ENCODE measurements at places on chromosomes 11 and 22.
A peak's percentile ranks its signal among the peaks of the same experiment; 100 is the strongest.

GRCh38 chr11:102806296-102806695 is 8.3 kb upstream of the MMP1 start:
- DNase-seq: no peak

- no peak for DNase-seq
These were observed 34.5 kb upstream of the TH start for GRCh38 chr11:2205981-2206690.

- no peak for DNase-seq
These were observed 158.8 kb downstream of the MPPED1 start for GRCh38 chr22:43570531-43571165.

DNA sequence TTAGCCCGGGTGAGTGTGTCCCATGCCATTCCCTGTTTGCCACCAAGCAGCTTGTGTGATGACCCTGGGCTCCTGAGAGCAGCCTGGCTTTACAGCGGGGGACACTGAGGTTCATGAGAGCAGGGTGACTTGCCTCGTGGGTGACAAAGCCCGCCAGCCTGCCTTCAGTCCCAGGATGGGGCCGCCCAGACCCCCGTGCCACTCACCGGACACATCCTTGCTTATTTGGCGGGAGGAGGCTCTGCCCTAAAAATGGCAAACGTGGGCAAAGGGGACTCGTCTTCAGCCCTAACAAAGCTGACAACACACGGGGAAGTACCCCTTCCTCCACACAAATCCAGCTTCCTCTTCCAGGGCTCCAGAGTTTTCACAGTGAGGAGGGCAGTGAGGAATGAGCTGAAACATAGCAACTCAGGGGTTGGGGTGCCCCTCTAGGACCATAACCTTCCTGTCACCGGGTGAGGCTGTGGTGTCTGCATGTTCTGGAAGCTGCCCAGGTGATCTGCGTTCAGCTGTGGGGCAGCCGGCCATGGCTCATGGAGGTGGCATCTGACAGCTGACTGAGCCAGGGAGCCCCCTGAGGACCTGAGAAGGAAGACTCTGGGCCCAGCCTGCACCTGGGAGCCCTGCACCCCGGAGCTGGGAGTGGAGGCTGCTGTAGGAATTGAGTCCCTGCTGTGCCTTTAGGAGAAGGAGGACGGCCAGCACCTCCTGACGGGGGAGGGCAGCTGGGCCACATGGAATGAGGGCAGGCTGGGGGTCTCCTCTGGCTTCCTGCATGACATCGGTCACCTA is 16.7 kb downstream of the RIBC2 start:
- no peak for DNase-seq

DNA sequence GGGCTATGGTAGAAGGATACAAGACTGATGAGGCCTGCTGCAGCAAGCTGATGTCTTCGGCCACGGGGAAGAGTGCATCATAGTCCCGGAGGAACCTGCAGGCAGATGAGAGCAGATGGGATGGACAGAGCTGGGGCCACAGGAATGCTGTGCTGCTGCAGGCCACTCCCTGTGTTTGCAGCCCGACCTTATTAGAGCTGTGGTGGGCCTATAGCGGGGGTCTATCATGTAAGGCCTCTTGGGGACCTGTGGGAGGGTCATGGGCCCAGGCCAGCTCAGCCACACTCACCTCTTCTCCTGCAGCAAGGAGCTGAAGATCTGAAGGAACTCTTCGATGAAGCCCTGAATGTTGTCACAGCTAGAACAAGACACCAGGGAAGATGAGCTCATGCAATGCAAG is 31.9 kb downstream of the ASCC2 start:
- DNase-seq: no peak

GRCh38 chr11:121349790-121350189 is 57.2 kb downstream of the SC5D start:
- DNase-seq: no peak

- no peak for DNase-seq
These were observed 726.6 kb upstream of the ARHGAP42 start for GRCh38 chr11:99960536-99960935.

DNA sequence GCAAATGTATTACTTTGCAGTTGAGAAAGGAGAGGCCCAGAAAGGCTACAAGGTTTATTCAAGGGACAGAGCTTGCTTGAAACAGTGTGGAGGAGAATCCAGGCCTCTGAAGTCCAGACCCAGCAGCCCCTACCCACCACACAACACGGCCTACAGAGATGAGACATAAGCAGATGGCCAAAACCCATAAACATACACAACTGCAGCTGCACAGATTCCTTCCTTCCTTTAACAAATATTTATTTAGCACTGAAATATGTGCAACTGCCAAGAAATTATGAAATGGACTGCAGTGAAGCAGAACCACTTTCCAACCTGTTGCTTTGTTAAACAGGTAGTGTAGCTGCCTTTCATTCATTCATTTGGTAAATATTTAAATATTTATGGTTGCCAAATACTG is 122.3 kb downstream of the SPATA19 start:
- DNase-seq: no peak

GRCh38 chr11:112793416-112793815 is 167.8 kb upstream of the NCAM1 start:
- peak; percentile 17 for DNase-seq

DNA sequence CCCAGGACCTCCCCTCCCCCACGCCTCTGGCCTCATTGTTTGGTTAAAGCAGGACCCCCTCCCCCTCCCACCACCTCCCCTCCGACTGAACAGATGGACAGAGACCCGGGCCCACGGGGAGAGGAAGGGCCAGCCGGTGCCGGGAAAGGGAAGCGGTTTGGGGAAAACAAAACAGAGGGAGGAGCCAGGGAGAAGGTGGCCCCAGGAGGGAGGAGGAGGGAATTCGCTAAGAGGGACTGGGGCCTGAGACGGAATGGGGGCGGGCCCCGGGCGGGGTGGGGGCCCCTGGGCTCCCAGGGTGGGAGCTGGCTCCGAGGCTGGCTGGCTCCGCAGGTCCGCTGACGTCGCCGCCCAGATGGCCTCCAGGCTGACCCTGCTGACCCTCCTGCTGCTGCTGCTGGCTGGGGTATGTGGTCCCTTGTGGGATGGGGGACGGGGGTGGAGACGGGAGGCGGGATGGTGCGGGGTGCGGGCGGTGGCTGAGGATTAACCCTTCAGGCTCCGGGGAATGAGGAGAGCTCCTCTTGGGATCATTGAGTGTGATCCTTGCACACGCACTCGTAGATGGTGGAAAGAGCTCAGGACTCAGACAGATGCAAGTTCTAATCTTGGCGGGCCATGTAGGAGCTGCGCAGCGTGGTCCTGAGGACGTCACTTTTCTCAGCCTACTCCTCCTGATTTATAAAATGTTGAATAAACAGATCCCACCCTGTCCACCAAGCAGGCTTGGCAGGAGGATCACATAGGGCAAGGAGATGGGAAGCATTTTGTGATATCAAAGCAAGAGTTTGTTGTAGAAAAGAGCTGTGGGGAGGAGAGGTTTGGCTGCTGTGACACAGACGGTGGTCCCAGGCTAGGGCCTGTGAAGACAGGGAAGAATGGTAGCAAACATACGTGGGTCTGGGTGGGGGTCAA is 688 bp downstream of the SERPING1 start:
- peak; percentile 50 for DNase-seq

DNA sequence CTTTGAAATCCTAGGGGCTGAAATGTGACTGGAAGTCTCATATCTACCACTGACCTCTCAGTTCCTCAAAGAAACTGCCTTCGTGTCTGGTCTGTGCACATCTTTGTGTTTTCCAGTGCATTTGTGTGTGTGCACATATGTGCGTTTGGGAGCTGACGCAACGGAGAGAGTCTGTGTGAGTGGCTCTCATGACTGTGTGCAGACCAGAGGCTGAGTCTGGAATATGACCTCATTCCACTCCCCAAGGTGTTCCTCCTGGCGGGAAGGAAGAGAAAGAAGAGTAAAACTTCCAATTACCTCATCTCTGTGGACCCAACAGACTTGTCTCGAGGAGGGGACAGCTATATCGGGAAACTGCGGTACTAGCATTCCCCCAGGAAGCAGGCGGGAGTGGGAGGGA is 16.5 kb downstream of the TUB start:
- no peak for DNase-seq

GRCh38 chr22:46162771-46163556 is 12.6 kb downstream of the PPARA start:
- no peak for DNase-seq

GRCh38 chr11:121580154-121580553 is 127.4 kb upstream of the SORL1-AS1 start:
- DNase-seq: no peak

GRCh38 chr22:39247361-39247760 is 2.6 kb upstream of the PDGFB start:
- DNase-seq: no peak

- no peak for DNase-seq
These were observed 222.1 kb upstream of the ANO3 start for GRCh38 chr11:26109658-26110368.

- DNase-seq: no peak
These were observed 2.0 kb downstream of the OR52W1 start for GRCh38 chr11:6200975-6201374.

- peak; percentile 86 for DNase-seq
These were observed at the start of gene DENND6B for GRCh38 chr22:50326956-50327710. DENND6B (minus strand) TSS chr22:50327012; CDS start chr22:50326988, 24 bp downstream.

DNA sequence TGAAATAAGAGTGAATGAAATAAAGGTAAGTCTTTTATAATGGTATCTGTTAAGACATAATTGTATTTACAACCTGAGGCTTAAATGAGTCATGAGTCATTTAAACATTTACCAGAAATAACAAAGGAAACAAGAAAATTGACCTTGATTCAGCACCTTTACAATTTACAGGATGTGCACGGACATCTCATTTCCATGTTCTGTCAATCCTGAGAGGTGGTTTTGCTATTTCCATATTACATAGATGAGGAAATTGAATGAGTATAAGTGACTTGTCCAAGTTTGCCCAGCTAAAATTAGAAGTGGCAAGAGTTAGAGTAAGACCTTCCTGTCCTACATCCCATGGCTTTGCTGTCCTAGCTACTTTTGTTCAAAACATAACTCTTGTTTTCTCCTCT is 89.1 kb downstream of the TRIM44 start:
- DNase-seq: peak; percentile 78

- DNase-seq: no peak
These were observed 28.6 kb downstream of the FAM83F start for GRCh38 chr22:40023341-40023841.

DNA sequence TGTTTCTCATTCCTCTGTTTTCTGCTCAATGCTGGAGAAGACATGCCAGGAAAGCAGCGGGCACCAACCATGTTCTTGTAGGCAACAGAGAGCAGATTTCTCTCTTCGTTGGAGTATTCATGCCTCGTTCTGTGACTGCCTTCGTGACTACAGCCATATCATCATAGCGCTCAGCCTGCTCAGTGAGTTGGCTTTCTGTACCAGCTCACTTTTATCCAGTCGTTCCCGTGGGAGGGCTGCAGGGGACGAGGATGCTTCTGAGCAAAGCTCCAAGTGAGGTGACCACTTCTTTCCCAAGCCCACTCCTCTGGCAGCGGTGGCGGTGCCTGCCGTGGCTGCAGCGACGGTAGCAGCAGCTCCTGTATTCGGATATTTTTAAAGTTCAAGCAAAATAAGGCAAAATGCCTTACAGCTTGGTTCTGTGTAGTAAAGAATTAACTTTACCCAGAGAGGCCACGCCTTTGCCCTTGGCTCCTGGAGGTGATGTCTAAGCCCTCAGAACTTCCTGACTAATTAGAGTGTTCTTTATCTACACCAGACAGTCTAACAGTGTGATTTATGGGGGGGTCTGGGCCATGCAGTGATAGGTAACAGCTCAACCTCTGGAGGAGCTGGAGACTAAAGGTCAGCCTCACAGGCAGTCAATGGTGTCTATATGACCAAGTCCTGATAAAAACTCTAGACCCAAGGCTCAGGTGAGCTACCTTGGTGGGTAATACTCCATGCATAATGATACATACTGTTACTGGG is 35.3 kb downstream of the LDHAL6A start:
- peak; percentile 45 for DNase-seq

GRCh38 chr11:35588627-35589026 is 29.6 kb upstream of the FJX1 start:
- no peak for DNase-seq

GRCh38 chr22:45905326-45905923 is 71.5 kb downstream of the WNT7B start:
- no peak for DNase-seq

GRCh38 chr11:69039501-69039900 is 9.2 kb upstream of the TPCN2 start:
- DNase-seq: no peak

- DNase-seq: no peak
These were observed 82.5 kb downstream of the ARHGAP42 start for GRCh38 chr11:100769617-100770016.

DNA sequence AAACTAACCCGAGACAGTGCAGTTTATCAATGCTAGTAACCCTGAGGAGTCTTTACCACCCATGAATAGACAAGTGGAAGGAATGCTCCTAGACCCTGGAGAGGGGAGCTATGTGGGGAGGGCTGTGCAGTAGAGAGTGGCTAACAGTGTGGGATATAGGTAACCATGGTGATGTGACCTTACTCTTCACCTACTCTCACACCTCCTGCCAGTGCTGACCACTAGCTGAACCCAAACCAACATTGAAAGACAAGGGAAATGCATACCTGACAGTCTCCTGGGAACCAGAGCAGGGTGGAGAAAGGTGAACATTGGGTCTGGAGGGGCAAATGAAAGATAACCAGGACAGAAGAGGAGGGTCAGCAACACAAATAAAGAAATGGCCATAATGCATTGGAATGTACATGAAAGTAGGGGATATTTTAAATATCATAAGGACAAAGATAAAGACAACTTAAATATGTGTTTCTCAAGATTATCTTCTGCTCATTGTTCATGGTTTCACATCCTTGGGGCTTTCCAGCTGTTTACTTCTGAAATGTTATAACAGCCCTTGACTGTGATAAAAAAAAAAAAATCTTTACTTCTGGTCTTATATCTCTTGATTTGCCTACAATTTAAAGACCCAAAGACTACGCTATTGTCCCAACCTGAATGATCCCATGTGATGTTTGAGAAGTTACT is 983.3 kb upstream of the TENM4 start:
- no peak for DNase-seq

DNA sequence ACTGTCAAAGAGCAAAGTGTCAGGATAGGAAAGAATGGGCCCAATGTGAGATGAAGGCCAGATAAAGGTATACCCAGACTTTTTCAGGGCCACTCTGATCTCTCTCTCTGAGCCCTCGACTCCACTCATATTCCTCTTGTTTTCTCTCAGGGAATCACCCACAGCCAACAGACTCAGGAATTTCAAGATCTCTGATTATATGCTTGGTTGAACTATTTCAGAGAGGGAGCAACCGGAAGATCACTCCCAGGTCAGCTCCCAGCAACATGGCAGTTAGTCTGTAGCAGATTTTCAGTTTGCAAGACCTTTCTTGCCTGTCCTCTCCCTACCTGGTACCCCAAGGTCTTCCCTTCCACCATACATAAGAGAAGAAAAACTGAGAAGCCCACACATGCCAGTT is 102.5 kb downstream of the C11orf58 start:
- DNase-seq: peak; percentile 62

Measured in kidney tubule cell (primary cell).